Esophagus squamous epithelium (tissue), 5 donors: ENCODE measurements at places on chromosomes 3 and 15.

DNA sequence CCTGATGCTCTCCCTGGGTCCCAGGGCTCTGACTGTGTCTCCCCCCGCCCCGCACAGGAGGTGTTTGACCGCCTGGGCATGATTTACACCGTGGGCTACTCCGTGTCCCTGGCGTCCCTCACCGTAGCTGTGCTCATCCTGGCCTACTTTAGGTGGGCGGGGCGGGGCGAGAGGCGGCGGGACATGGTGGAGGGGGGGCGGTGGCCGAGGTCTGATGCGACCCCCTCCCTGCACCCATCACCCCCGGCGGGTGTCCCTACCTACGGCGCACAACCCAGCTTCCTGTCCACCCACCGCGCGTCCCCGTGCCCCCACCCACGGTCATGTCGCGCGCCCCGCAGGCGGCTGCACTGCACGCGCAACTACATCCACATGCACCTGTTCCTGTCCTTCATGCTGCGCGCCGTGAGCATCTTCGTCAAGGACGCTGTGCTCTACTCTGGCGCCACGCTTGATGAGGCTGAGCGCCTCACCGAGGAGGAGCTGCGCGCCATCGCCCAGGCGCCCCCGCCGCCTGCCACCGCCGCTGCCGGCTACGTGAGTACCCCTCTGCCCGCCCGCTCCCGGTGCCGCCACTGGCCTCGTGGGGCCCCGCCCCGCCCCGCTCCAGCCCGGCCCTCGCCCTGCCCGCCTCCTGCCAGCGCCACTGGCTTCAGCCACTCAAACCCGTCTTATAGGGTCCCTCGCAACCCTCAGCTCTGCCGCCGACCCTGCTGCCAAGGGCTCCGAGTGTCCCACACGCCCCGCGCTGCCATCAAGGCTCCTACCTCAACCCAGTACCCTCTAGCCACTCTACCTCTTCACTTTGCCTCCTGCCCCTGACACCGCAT lies 21.0 kb downstream of the PTH1R start:
- no peak for DNase-seq

DNA sequence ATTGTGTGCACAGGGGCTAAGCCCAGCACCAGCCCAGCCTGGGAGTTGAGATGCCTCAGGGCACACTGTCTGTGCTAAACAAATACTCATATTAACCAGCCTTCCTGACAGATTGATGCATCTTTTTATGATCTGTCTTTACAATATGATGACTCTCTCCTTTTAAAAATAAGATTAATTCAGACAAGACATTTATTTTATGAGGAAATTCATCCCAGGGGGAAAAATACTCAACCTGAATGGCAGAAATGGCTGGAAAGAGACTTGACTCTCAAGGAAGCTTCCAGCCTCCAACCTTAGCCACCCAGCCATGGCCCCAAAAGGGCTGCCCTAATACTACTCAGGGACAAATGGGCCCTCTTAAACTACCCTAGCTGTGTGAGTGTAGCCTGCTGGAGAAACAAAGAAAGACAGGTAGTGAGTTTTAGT lies 46.9 kb downstream of the NOX5 start:
- no peak for DNase-seq

GRCh38 chr15:77406846-77407245 lies 13.1 kb downstream of the PEAK1 start:
- DNase-seq: no peak

GRCh38 chr15:47541562-47541961 lies 175.7 kb upstream of the SEMA6D start:
- DNase-seq: no peak

- no peak for DNase-seq
Observed at GRCh38 chr3:171123915-171124314, 97.4 kb upstream of the SLC2A2 start.

GRCh38 chr3:127688416-127689265 lies 15.9 kb downstream of the ABTB1 start:
- DNase-seq: no peak

GRCh38 chr3:42139621-42140453 lies 48.7 kb downstream of the TRAK1 start:
- DNase-seq: no peak

GRCh38 chr3:176794406-176794805 lies 402.9 kb downstream of the TBL1XR1 start:
- DNase-seq: no peak

DNA sequence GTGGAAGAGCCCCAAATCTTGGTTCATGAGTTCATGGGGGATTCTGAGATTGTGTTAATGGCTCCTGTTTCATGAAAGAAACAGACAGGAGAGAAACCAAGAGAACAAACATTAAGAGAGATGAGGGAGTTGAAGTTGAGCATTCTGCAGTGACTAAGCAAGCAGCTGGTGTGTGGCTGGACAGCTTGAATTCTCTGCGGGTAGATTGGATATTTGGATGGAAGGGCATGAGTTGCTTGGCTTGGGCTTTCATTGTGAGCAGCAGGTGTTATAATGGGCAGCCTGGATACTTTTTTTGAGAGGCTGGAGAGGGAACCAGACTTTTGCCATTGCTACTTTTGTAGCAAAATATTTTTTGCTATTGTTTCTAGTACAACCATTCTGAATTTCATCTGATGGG lies 346.8 kb upstream of the SATB1 start:
- DNase-seq: no peak

DNA sequence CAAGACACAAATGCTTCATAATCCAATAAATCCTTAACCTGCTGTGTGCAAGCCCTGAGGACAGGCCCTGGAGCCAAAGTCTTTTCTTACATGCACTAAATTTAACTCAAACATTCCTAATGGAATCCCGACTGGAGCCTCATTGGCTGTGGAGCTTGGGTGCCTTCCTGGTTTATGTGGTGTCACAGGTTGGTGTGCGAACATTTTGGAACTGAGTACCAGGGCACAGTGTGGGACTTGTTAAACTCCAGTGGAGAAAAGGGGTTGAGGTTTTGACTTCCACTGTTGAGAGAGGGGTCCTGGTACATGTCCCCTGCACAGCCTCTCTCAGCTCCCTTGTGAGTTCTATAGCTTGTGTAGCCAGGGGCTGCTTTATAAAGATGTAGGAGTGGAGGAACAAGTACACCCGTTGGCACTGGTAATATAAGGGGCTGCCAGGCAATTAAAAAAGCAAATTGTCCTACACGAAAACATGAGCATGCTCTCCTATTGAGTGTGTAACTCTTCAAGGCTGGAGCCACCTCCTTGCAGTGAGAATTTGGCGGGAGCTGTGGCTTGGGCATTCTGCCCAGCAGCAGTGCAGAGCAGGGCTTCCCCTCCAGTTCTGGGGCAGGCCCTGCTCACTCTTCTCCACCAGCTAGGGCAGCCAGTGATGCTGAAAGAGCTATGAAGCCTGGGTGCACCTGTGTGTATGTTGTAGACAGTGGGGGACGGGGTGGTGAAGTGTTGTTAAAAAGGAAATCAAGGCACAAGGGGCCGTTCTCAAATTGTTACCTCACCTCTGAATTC lies 218.1 kb downstream of the CLSTN2 start:
- no peak for DNase-seq

GRCh38 chr3:49556500-49557275 lies 2.4 kb downstream of the BSN start:
- DNase-seq: no peak

GRCh38 chr15:101651554-101652097 lies 555 bp downstream of the TM2D3 start:
- no peak for DNase-seq
